ENCODE measurements at places on chromosomes 4 and X. TPM values are rescaled to one million over a fixed set of nuclear protein-coding genes. Genes with fewer than 3 reads are reported as not detected.

MAGEA12 gene
- not detected for total RNA-seq

RNF212 gene
- total RNA-seq = 6.9 TPM

CTAG2 gene
- not detected for total RNA-seq

FGA gene
- not detected for total RNA-seq

PRSS12 gene
- 27.1 TPM for total RNA-seq

PTPN13 gene
- total RNA-seq = 41.6 TPM

PRR32 gene
- not detected for total RNA-seq

FAM149A gene
- 10.8 TPM for total RNA-seq

PHOX2B gene
- not detected for total RNA-seq

TKTL2 gene
- total RNA-seq = not detected

ASMT gene
- not detected for total RNA-seq

CDX4 gene
- not detected for total RNA-seq

ZMAT1 gene
- 0.18 TPM for total RNA-seq

MAOB gene
- total RNA-seq = not detected

XAGE2 gene
- not detected for total RNA-seq

HSFX3 gene
- total RNA-seq = not detected

BCOR gene
- 12.7 TPM for total RNA-seq

PGAM4 gene
- not detected for total RNA-seq

Measured in fibroblast of the aortic adventitia (primary cell).